ENCODE measurements at places on chromosomes 1 and 21.

GRCh38 chr1:26125946-26126320 lies 14.3 kb downstream of the PDIK1L start:
- no peak for DNase-seq

- DNase-seq: peak; percentile 84
These were observed 30.2 kb downstream of the LPAR3 start for GRCh38 chr1:84862810-84863251.

- no peak for DNase-seq
These were observed 36.8 kb downstream of the FMO3 start for GRCh38 chr1:171127501-171127900.

- DNase-seq: no peak
These were observed 4.2 kb upstream of the RAP1GAP start for GRCh38 chr1:21673277-21673780.

DNA sequence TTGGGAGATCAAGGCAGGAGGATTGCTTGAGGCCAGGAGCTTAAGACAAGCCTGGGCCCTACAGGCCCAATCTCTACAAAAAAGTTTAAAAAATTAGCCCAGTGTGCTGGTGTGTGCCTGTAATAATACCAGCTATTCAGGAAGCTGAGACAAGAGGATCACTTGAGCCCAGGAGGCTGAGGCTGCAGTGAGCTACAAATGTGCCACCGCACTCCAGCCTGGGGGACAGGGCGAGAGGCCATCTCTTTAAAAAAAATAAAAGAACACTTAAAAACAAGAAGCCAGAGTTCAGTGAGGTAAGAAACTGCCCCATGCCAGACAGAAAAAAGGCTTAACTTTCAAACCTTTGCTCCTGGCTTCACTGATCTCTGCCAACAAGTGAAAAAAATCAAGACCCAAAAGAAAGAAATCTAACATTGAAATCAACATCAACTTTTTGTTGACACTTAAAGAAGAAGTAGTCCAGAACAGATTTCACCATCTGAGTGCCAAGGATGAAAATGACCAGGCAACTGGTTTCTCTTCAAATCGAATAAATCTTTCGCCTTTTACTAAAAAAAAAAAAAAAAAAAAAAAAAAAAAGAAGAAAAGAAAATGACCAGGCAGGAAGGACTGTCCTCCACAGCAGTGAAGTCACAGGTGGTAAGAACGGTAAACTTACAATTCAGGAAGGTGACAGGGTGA lies 51.2 kb downstream of the SLC45A1 start:
- no peak for DNase-seq

DNA sequence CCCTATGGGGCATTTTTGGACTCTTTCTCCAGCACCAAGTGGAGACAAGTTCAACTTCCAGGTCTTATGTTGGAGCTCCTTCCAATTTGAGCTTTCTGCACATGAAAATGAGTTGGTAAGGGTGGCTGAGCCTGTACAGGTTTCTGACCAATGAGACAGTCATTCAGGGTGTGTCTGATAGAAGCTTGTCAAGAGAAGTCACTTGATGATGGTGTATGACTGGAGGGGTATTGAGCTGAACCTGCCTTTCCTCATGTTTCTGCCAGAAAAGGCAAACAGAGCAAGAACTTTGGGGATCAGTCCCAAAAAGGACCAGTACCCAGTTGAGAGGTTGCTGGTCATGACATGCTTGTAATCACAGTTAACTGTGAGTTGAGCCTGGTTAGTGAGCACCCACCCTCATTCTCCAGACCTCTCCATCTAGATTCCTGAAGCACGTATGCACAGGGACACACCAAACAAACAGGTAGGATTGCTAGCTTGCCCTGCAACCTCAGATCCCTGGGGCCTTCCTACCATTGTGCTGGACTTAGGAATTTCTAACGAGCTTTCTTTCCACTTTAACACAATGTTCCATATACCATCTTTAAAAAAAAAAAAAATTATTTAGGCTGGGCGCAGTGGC lies 26.6 kb downstream of the FAM89A start:
- DNase-seq: no peak

- no peak for DNase-seq
These were observed 81.5 kb upstream of the DPYD start for GRCh38 chr1:98002288-98002687.

DNA sequence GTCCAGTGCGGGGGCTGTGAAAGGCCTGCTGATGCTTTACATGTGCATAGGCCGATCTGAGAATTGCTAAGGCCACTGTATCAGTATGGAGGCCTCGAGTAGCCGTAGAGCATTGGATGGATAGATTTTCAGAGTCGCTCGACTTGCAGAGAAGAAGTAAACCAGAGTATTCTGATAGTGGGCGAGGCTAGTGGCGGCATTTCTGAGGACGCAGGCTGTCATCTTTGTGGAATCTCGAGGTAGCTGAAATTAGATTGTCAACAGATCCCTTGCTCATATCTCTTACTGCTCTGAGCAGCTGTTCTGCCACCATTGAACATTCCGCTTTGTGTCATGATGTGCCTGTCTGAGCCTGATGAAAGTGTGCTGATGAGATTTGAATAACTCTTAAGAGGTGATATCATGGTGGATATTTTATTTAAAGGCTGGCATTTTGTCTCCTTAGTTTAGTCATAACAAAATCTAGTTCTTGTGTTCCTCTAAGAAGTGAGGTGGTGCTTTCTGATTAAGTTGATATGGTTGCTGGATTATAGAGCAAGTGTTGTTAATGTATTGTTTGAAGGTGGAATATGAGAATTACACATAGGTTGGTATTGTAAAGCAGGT lies 1.5 kb downstream of the KIF1B start:
- no peak for DNase-seq

DNA sequence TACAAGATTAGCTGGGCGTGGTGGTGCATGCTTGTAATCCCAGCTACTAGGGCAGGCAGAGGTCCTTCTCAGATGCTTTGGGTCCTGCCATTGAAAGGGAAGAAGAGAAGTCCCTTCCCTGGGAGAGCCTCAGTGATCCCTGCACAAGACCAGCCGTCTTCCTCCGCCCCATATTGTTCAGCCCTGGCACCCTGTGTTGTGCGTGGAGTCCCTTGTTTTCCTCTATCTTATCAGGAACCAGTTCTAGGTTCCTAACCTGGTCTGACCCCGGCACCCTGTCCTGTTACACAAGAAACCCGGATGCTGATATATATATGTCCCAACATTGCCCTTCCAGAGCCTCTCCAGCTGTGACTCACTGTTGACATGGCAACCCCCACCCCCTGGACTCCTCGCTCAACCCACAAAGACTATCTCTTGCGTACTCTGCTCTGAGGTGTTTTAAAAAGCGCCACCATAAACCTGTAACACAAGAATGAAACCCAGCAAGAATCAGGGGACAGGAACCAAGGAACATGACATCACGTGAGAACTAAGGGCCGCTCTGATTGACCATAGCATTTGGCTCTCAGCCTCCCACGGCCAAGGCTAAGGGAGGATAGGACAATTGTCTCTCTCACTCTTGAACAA lies 4.8 kb downstream of the MX2 start:
- DNase-seq: peak; percentile 83

DNA sequence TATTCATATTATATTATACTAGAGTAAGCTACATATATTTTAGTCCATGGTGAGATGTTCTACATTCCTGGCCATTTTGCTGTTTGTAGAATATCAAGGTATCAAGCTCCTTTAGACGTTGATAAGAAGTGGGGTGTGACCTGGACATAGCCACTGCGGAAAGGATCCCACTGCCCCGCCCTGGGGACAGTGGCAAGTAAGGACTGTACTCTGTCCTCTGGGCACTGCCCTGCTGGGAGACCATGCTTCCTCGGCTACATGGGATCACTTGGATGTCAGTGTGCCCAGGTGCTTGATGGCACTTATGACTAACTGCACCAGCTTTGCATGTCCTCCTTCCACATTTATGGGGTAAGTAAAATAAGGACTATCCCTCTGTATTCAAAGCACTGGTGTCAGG lies 46.3 kb upstream of the NTPCR start:
- DNase-seq: no peak

DNA sequence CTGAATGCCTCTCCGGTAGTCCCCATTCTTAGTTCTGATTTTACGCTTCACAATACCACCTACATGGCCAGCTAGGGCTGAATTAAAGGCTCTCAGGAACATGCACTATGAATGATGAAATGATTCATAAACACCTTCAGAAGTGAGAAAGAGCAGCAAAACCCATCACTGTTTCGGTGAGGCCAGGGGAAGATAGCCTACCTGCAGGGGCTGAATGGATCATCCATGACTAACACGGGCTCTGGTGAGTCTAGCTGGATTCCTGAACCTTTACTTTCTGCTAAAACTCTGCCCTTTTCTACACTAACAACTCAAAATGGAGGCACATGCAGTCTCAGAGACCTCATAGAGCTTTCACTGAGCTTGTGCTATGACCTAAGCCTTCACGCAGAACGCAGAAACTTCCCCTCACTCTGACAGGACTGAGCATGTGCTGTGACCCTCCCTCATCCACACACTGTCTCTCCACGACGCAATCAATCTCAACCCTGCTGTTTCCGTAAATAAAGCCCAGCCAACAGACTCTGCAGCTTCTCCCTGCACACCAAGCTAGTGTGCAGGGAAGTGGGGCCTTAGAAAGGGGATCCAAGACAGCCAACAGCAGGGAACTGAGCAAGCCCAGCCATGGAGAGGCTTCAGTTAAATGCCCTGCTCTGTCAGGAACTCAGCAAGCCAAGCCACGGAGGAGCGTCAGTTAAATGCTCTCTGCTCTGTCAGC lies 207.8 kb downstream of the SLC45A1 start:
- DNase-seq: peak; percentile 70

GRCh38 chr1:10319750-10320149 lies 79.1 kb upstream of the PGD start:
- DNase-seq: no peak

- no peak for DNase-seq
These were observed 36.1 kb upstream of the RUNX3 start for GRCh38 chr1:24966121-24966723.

DNA sequence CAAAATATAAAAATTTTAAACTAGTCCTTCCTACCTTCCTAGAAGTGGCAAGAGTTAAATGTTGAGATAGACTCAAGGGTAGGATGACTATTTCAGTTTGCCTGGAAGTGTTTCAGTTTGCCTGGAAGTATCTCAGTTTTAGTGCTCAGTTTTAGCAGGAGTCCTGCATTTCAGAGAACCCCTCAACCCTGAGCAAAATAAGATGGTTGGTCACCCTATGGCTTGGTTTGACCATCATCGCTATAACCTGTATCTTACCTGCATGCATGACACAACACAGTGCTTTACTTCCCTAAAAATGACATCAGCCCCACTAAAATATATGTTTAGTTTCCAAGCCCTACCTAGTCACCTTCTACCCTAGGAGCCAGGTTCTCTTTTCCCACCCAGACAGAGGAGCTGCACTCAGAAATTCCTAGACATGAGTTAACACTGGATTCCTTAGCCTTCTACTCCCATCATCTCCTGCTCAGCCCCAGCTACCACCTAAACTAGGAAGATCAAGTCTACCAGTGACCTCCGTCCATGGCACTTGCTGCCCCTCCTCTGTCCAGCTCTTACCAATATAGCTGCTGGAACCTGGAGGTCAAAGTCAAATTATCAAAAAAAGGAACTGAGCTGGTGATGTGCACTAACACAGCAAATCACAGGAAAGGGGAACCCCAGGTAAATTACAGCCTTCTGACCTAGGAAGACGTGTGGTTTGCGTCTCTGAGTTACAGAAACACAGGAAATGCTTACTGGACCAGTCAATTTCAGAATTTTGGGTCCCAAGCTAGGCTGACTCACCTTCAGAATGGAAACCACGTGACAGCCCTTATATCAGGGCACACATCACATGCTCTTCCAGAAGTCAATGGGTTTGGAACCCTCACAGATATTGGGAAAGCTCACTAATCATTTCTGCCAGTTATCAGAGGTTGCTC lies 2.2 kb upstream of the G0S2 start:
- DNase-seq: peak; percentile 87

GRCh38 chr1:2914702-2915101 lies 106.6 kb upstream of the ACTRT2 start:
- DNase-seq: no peak

- DNase-seq: no peak
These were observed 20.6 kb upstream of the KLHDC8A start for GRCh38 chr1:205377355-205377754.

DNA sequence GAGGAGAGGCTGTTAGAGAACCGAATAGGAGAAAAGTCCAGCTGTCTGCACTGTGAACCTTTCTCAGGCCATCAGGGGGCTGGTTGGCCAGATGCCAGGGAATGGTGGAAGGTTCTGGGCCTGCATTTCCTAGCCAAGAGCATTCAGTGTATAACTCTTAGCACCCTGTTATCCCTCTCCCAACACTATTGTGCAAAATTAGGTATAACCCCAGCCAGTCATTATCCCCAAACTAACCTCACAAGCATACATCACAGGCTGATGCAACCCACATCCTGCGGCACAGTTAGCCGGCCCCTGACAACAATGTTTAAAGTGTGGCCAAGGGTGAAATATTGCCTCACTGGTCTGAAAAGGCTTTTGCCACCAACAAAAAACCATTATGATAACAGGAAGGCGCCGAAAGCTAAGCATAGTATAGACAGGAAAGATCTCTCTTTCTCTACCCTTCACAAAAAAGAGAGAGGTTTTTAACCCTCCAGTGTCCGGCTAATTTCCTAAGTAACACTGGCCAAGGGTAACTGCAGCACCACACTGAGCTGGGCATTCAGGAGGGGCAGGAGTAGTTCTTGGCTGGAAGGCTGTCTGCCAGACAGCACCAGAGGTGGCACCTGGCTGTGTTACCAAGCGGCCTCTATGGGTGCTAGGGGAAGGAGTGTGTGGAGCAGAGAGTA lies 77.3 kb upstream of the BCAR3 start:
- no peak for DNase-seq

- DNase-seq: peak; percentile 78
These were observed at the start of gene PRDM2 for GRCh38 chr1:13699936-13700520. Gene PRDM2, plus strand, starts transcription at chr1:13700188. Its CDS starts 15,418 bp downstream, at chr1:13715606.

DNA sequence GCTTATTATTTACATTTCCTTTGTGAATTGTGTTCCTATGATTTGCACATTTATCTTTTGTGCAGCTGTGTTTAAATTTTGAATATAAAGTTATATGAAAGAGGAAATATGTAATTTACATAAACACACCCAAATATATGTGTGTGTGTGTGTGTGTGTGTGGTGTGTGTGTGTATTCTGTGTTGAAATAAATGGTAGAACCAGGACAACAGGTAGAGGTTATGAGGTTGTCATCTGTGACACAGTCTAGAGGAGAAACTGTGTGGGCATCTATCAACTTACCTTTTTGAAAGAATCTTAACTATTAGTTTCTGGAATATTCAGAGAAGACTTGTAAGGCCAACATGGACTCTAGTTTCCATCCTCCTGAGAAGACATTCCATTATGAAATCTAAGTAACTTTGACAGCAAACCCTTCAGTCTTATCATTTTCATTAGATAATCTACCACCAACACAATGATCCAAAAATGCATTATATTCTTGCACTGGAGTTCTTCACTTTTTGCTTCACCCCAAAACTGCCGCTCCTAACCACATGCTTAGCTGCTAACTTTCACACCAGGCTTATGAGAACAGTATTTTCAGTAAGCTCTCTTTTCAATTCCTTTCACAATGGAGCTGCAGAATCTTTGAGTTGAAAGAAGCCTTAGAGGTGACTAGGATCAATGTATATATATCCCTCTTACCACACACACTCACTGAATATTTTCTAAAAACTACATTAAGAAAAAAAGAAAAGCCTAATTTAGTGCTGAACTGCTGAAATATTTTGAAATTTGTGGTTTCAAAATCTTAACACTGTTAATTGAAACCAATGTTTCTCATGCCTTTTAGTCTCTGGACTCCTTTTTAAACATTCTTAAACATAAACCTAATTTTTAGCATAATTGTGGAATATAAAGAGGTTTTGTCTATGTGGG lies 21.8 kb downstream of the PTPRC start:
- peak; percentile 69 for DNase-seq

Measured in GM12865 (cell line).